Activated CD4-positive, alpha-beta T cell treated with anti-CD3 and anti-CD28 coated beads for 24 hours (primary cell): ENCODE measurements at places on chromosomes 2 and 18.

DNA sequence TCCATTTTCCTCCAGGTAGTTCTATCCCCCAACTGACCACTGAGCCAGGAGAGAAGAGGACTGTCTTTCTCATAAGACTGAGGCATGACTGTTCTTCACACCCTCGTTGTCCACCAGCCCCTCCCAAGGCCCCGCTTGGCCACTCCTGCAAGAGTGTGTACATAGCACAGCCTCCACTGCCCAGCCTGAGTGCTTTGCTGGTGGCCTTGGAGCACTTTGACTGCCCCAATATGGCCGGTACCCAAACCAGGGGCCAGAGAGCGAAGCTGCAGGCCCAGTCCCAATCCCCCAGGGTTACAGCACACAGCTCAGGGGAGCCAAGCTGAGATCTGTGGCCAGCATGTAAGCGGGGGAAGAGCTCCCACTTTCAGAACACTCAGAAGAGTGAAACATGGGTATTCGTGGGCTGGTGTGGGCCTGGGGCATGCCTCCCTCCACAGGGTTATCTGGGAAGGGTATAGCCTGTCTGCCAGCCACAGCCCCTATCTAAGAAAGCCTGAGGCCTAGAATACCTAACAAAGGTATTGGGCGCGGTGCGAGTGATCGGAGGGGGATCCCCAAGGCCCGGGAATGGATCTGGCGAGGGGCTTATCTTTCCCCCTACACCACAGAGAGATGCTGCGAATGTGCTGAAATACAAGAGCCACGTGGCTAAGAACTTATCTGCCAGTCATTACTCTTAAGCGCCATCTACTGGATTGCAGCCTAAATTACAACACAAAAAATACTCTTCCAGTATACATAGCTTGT is 163.8 kb downstream of the WDPCP start:
- DNase-seq, result no peak

DNA sequence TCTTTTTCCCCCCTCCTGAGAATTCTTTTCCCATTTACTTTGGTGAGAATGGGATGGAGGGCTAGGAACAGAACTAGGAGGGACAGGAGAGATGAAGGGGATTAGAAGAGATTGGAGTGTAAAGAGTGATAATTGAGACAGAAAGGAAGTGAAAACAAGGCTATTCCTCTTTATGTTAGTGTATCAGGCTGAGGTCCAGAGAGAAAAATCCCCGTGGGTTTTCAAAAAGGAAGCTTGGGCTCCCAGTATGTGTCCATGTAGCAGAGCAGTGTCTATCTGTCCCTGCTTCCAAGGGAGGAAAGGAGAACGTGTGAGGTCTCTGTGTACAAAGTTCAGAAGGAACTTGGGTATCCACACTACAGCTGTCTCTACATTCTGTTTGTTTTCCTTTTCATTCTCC is 59.9 kb upstream of the KCNE4 start:
- no peak for DNase-seq

DNA sequence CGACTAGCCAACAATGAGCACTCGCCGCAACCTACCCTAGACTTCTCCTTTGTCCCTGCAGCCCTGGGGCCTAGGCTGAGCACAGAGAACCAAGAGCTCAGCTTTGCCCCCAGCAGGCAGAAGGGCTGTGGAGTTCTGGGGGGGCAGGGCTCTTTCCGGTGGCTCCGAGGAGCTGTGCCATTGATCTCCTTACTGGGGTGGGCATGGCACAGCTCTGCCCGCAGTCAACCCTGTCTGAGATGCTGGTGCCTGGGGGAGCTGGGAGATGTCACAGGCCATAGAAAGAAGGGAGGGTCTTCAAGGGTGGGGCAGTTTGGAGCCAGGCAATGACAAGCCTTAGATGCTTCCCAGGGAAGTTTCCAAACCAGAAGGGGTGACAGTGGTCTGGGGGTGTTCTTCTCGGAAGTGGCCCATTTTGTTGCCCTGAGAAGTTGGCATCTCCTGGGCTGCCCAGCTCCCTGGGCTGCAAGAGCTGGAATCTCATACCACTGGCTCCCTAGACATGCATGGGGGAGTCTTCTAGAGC is 14.1 kb upstream of the GPR55 start:
- DNase-seq, result no peak

DNA sequence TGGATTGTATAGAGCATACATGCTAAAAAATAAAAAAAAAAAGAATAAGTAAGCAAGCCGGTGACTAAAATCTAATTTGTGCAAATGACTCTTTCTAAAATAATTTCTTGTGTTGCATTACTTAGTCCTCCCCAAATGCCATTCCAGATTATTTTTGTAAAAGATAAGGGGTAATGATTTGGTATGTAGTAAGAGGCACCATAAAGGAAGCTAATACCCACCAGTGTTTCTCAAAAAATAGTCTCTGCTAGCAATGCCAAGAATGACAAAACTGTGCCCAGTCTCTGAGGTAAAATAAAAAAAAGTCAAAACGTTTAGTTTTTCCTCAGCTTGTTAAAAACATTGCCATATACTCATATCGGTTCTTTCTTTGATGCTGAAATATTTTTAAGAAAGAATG is 2.7 kb downstream of the METTL5 start:
- no peak for DNase-seq

GRCh38 chr18:29041976-29042375 is 865.0 kb upstream of the CDH2 start:
- no peak for DNase-seq

GRCh38 chr2:185633621-185634020 is 105.0 kb upstream of the FSIP2 start:
- DNase-seq, result no peak

- no peak for DNase-seq
Observed at GRCh38 chr2:102050854-102051391, 59.2 kb downstream of the IL1R2 start.

DNA sequence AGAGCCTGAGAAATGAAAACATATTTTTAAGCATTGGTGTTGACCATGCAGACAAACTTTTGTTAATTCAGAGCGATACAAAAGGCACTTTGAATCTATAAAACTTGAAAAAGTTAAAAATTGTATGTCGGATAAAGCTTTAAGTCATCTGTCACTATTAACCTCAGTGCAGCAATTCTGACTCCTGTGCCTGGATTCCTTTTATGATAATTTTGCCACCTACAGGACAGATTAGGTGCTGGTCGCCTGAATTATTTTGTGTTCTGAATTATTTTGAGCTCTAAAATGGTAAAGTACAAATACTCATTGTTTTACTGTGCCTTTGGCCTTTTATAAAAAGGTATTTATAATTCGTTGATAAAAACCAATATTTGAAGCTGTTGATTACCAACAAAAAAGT is 19.4 kb upstream of the RNF138 start:
- DNase-seq, result no peak

GRCh38 chr2:58291726-58292438 is 50.8 kb upstream of the FANCL start:
- DNase-seq, result no peak
